Stimulated activated CD4-positive, alpha-beta T cell treated with anti-CD3 and anti-CD28 coated beads, Interleukin-4, amount 100 ng/mL, for 48 hours (primary cell): ENCODE measurements at places on chromosomes 12 and 14.

GRCh38 chr12:7106082-7106481 is 2.9 kb downstream of the C1RL start:
- DNase-seq: no peak

DNA sequence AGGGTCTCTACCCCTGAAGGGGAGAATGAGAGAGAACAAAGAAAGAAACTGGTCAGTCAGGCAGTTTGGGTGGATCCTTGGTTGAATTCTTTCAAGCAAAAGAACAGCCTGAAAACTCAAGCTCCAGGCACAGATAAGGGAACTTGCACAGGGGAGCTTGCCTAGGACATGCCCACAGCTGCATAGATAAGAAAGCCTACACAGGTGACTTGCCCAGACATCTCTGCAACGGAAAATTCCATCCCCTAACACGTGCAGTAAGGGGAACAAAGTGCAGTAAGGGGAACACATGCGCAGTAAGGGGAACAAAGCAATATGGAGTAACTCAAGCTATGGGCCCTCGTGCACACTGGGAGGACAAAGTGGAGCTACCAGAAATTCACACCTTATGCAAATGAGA is 540.1 kb upstream of the MIS18BP1 start:
- no peak for DNase-seq

- DNase-seq: no peak
Measured at GRCh38 chr12:122874081-122874480, 21.8 kb downstream of the VPS37B start.

DNA sequence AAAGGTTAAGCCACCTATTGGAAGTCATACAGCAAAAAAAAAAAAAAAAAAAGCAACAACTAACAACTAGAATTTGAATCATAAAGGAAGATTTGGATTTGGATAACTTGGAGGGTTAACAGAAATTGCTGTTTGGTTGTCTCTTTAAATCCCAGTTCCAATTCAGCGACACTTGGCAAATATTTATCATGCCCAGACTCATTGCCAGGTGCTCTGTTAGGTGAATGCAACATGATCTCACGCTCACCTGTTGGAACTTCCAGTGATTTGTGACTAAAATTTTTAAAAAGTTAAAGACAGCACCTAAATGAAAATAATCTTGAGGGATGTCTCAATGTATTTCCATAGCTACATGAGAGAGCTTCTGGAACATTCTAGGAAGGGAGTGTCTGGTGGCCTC is 103.7 kb downstream of the TBX3 start:
- no peak for DNase-seq

DNA sequence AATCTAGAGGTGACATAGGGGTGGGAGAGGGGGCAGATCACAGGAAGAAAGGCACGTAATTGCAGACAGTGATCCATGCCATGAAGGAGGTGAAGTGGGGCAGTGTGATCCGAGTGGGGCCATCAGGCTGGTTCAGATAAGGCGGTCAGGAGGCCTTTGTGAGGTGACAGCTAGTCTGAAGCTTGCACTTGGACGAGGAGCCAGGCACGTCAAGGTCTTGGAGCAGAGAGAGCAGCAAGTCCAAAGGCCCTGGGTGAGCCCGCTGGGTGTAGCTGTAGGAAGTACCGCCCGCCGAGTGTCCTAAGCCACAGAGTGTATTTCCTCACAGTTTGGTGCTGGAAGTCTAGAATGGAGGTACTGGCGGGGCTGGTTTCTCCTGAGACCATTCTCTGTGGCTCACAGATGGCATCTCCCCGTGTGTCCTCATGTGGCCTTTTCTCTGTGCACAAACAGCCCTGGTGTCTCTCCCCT is 23.6 kb downstream of the RHOF start:
- DNase-seq: no peak
